ENCODE measurements at places on chromosomes 16 and 17.

DNA sequence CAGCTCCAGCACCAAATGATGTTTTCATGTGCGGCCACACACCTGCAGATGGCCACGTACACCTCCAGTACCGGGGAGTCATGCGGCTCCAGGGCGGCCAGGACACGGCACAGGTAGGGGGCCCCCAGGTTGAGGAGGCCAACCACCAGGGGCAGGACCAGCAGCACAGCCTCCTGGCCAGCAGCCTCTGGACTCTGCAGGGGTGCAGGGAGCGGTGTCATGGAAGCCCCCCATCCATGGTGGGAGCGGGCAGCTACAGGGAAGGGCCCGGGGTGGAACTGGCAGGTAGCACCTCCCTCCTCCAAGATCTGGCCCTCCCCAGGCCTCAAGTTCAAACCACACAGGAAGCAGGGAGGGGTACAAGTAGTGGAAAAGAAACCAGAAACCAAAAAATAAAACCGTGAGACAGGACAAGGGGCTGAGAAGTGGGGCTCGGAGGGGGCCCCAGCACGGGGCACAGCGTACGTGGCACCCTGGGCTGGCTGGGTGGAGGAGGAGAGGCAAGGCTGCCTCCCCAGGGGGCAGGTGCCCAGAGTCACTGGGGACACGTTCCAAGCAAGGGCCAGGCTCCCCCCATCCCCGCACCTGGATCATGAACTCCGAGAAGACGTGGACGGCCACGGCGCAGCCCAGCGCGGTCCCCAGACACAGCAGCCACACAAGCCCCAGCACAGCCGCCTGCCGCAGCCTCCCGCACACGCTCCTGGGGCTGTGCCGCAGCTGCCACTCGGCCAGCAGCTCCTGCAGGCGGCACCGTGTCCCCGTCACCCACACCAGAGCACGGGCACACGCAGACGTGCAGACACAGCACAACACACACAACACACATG, 7.4 kb downstream of the TMC6 start:
- no peak for DNase-seq

DNA sequence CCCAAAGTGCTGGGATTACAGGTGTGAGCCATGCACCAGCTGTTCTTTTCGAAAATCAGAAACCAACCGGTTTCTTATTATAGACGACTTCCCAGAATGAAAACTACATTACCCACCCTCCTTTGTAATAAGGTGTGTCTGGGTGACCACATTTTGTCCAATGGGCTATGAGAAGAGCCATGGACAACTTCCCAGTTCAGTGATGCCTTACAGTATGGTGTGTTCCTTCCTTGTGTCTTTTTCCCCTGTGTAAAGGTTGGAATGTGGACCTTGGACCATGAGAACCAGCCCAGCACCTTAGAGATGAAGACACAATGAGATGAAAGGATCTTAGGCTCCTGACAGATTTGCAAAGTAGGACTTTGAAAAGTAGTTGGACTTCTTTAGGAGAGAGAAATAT, 85.0 kb upstream of the ATF7IP2 start:
- DNase-seq = no peak

GRCh38 chr17:28472871-28473497, 460 bp upstream of the SLC13A2 start:
- no peak for DNase-seq

DNA sequence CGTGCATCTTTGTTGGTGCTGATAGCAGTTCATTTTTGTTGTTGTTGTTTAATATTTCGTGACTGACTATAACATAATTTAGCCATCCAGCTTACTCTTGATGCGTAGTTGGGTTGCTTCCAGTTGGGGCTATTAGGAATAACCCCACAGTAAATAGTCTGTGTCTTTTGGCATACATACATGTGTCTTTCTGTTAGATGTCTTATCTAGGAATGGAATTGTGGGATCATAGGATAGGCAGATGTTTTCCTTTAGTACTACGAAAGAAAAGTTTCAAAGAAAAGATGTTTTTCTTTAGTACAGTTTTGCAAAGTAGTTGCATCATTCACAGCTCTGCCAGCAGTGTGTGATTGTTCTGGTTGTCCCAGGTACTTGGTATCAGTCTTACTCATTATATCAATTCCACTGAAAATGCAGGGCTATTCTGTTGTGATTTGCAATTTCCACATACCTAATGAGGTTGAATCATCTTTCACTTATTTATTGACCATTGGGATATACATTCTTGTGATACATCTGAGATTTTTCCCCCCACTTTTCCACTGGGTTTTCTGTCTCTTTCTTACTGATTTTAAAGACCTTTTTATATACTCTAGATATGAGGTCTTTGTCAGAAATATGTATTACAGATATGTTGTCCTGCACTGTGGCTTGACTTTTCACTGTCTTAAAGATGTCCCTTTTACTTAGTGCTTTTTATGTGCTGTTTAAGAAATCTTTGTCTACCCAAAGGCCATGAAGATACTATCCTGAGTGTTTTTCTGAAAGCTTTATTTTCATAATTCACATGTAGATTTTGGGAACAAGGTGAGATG, 173.3 kb downstream of the MRTFB start:
- no peak for DNase-seq

DNA sequence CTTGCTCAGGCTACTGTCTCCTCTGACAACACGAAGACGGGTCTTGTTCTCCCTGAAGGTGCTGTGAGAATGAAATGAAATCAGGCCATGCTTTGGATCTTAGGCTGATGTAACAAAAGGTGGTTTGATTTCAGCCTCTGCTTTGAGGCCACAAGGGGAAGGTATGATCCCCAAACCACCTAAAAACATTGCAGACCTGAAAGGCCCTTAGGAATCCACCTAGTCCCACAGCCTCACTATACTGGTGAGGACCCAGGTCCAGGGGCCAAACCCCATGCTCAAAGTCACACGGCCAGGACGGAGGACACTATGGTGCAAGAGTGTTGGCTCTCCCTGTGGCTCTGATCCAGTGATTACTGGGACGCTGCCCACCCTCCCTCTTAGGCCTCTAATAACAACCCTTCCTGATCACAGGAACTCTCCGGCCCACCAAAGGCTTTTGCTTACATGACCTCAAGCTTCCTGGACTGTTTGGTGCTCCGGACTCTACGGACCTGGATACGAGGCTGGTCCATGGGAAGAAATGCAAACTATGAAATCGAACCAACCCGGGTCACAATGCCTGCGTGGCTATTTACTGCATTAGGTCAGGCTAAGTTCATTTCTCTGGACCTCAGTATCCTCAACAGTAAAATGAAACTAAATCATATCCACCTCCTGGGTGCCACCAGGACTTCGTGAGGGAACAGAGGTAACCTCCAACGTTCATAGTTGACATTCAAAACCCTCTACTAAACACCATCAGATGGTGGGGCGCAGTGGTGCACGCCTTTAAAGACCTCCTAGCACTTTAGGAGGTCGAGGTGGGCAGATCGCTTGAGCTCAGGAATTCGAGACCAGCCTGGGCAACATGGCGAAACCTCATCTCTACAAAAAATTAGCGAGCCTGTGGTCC, 1.5 kb downstream of the TRIM25 start:
- DNase-seq = no peak

DNA sequence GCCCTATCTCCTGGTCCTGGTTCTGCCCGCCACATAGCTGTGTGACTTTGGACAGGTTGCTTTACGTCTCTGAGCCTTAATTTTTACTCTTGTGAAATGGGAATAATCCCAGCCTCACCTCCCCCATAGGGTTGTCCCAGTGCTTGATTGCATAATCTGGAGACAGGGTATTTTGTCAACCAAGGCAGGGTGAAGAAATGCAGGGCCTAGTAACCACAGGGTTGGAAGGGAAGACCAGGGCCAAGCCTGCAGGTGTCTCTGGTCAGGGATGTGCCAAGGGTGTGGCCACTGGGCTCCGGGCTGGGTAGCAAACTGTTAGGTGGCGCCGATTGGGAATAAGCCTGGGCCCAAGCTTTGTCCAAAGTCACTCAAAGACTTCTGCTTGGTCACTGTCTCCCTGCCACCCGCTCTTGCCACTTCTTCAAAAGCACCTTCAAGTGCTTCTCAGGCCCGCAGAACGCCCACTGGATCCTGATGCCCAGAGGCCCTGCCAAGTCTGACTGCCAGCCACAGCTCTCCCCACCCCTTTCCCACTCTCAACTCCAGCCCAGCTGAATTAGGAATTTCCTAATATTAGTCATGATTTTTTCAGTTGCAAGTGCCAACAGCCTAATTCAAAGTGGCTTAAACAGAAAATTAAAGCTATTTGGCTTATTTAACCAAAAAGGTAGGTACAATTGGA, 20.6 kb upstream of the COL1A1 start:
- no peak for DNase-seq

- no peak for DNase-seq
Measured at GRCh38 chr16:50160495-50161164, 7.5 kb downstream of the TENT4B start.

DNA sequence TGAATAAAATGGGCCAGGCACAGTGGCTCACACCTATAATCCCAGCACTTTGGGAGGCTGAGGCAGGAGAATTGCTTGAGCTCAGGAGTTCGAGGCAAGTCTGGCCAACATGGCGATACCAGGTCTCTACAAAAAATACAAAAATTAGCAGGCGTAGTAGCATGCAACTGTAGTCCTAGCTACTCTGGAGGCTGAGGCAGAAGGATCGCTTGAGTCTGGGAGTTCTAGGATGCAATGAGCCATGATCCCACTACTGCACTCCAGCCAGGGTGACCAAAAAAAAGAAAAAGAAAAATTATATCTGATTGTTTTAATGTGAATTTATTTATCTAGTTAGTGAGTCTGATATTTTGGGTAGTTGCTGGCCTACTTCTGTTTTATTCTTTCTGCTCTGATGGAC, 7.0 kb downstream of the IL34 start:
- no peak for DNase-seq
